Brain pericyte (primary cell): ENCODE measurements at places on chromosomes 13 and 19.

DNA sequence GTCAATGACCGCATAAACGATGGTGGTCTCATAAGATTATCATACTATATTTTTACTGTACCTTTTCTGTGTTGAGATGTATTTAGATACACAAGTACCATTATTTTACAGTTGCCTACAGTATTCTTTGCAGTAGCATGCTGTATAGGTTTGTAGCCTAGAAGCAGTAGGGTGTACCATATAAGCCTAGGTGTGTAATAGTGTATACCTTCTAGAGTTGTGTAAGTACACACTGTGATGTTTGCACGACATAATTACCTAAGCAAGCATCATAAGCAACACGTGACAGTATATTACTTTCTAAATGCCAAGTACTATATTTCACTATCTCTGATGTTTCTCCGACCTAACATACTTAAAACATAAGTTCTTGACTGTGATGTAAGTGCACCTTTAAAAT lies 2.7 kb downstream of the LPAR6 start:
- DNase-seq = no peak

DNA sequence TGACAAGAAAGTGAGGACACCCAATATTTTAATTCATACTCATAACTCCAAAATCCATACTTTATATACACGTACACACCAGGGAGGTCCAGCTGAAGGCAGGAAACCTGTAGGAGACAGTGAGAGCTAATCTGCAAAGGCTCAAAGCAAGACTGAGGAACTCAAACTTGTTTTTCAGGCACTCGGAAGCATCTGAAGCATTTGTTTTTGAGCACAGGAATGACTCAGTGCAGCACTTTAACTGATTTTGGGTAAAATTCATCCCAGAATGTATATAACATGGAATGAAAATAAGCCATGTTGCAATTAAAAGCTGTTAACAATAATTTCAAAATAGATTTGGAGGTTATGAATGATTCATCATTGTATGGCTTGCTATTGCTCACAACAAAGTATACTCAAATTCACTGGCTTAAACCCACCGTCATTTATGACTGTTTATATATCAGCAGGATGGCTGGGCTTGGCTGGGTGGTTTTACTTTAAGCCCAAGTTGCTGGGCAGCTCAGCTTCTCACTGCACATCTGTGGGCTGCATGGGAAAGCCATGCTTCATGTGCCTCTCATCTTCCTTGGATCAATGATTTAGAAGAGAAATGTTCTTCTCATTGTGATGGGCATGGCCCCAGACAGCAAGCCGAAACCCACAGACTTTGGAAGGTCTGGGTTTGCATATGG lies 177.0 kb downstream of the RFC3 start:
- no peak for DNase-seq

- DNase-seq = peak; percentile 87
Measured at GRCh38 chr19:16897029-16897855, 8.4 kb downstream of the F2RL3 start.

- no peak for DNase-seq
Measured at GRCh38 chr13:77529501-77529840, 6.0 kb upstream of the SCEL start.

DNA sequence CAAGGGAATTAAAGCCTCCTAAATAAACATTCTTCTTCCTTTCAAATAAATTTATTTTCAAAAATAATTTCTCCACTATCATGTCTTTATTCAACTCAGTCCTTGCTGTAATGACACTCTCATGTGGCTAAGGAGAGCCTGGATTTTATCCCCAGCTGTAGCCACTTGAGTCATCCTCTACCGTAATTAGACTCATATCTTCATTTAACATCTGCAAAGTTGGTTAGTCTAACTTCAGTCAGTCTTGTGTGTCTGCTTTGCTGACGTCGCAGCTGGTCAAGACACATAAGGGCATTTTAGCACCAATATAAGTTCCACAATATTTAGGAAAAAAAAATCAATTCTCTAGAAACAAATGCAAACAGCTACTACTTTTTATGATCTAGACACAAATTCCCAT lies 776.4 kb upstream of the ATXN8OS start:
- DNase-seq = no peak

DNA sequence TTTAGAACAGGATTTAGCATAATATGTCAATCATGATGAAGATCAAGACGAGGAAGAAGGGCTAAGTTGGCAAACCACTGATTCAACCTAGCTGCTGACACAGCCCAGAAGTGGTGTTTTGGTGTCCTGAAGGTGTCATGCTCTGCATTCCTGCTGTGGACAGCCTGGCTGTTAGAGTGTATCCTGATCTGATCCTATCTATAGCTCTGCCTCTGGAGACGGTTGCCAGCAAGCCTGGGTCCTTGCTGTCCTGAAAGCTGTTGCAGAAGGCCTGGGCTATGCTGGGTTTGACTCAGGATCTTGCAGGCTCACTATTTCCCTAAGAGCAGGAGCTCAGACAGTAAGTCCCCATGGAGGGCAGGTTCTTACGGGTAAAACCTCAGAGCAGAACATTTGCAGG lies 416.4 kb downstream of the TSHZ3 start:
- no peak for DNase-seq

DNA sequence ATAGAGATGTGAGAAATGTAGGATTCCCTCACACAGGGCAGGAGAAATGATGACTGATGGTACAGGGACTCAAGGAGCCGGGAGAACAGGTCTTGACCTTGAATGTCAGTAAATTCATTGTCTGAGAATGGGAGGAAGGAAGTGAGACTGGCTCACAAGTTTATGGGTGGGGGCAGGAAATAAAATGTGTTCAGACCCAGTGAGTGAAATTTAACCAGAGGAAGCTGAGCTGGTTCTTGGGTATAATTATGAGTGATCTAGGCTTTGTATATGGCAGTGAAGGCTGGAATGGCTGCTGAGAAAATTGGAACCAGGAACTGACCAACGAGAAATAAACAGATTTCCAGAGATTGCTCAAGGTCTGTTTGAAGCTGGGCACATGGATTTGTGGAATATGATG lies 6.3 kb upstream of the IGSF23 start:
- no peak for DNase-seq
